ENCODE measurements at places on chromosomes 3 and 15. TPM values are rescaled to one million over a fixed set of nuclear protein-coding genes. Genes with fewer than 3 reads are reported as not detected.

- no peak for DNase-seq
Observed at GRCh38 chr3:46675426-46675825, 18.1 kb downstream of the ALS2CL start.

DNA sequence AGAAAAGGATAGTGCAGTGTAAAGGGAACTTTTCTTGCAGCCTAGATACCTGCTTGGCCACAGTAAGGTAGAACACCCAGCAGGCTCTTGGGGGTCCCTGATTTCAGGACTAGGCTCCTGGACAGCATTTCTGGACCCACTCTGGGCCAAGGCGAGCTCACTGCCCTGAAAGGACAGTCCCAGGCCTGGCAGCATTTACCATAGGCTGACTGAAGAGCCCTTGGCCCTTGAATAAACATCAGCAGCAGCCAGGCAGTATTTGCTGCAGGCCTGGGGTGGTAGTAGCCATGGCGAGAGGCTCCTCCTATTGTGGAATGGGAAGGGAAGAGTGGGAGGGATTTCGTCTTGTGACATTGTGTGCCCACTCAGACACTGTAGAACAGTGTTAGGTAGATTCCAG is 529.2 kb downstream of the TUSC7 start:
- no peak for DNase-seq

DNA sequence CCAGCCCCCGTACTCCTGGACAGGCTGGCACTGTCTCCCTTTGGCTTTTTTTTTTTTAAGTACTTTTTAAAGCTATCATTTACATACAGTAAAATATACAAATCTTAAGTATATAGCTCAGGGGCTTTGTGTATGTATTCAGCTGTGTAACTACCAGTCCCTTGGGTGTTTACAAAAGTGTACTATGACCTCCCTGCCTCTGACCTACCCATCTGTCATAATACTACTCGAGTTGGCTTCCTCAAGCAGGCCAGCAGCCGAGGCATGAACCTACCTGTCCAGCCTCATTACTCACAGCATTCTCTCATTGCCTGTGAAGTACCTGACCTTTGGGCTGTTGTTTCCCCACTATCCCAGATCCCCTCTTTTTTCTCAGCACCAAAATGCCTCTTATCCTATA is 33.2 kb downstream of the ABHD2 start:
- no peak for DNase-seq

DNA sequence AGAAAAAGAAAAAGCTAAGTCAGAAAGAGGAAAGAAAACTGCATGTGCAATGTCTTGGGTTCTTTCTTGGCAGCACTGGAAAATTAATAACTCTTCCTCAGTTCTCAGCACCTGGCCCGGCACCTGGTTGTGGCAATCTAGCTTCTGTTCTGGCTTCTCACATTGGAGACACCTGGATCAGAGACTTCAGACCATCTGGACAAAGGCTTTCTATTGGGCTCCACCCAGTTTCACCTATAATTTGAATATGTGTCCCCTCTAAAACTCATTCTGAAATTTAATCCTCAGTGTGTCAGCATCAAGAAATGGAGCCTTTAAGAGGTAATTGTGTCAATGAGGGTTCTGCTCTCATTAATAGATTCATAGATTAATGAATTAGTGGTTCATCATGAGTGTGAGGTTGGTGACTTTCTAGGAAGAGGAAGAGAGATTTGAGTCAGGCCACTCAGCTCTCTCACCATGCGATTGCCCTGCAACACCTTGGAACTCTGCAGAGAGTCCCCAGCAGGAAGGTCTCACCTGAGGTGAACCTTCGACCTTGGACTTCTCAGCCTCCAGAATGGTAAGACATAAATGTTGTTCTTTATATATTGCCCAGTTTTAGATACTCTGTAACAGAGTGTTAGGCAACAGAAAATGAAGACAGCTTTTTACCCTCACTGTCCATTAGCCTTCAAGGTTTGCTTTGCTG is 679.9 kb downstream of the NTRK3 start:
- DNase-seq: no peak

CLDN18 gene
- total RNA-seq: not detected

GOLGA6L4 gene
- 4.3 TPM for total RNA-seq

DNA sequence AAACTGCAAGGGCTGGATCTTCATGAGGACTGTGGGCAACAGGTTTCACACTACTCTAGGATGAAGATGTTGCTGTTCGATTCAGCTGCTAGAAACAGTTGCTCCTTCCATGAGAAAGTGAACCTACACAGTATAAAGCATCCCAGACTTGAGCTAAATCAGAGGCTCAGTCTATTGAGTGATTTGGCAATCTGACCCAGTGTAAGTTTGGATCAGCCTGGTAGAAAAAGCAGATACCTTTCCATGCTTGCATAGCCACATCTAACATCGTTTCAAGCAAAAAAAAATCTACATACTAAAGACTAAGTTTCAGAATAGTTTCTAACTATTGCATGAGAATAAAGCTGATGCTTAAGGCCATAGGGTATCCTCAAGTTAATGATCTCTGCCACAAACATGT is 4.6 kb downstream of the UQCC5 start:
- DNase-seq: no peak

DNA sequence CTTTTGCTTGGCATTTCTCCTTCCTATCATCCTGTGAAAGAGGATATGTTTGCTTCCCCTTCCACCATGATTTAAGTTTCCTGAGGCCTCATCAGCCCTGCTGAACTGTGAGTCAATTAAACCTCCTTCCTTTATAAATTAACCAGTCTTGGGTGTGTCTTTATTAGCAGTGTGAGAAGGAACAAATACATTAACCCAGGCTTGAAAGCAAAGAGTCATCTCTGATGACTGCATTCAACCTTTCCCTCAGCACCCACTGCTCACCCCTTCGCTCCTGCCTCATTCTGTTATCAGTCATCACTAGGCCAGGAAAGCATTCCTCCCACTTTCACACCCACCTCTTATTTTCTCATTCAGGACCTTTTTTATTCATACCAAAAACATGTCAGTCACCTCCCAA is 59.6 kb upstream of the CASR start:
- DNase-seq: no peak

DNA sequence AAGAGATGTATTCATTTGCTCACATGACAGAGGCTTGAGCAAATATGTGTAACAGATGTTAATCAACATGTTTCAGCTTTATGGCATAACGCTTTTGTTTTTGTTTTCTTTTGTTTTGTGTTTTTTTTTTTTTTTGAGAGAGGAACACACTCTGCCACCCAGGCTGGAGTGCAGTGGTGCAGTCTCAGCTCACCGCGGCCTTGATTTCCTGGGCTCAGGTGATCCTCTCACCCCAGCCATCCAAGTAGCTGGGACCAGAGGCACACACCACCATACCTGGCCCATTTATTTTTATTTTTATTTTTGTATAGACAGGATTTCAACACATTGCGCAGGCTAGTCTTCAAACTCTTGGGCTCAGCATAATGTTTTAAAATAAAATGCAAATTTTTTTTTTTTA is 1504.4 kb upstream of the CADM2 start:
- DNase-seq: no peak

DNA sequence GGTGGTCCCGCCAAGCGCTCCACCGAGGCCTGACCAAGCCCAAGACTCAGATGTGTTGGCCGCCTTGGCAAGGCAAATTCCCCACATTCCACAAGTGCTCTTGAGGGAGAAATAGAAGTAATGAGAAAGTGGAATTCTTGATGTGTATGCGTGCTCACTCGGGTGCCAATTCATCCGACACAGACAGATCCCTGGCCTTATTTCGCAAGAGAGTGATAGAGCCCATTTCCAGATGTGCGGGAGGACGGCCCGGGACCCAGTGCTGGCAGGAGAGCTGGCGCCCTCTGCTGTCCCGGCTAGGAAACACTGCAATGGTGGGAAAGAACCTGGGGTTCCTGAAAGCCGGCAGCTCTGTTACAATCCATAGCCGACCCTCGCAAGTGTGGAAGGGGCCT is 76.0 kb downstream of the HMG20A start:
- DNase-seq: peak; percentile 80

- no peak for DNase-seq
Observed at GRCh38 chr3:154089421-154090420, 31.5 kb upstream of the ARHGEF26 start.

GRCh38 chr3:71191031-71191482 is 392.5 kb downstream of the FOXP1 start:
- DNase-seq: no peak

- no peak for DNase-seq
Observed at GRCh38 chr3:128282380-128283196, 129.3 kb downstream of the EEFSEC start.

TMEM212 gene
- not detected for total RNA-seq

SLC24A5 gene
- not detected for total RNA-seq

DNA sequence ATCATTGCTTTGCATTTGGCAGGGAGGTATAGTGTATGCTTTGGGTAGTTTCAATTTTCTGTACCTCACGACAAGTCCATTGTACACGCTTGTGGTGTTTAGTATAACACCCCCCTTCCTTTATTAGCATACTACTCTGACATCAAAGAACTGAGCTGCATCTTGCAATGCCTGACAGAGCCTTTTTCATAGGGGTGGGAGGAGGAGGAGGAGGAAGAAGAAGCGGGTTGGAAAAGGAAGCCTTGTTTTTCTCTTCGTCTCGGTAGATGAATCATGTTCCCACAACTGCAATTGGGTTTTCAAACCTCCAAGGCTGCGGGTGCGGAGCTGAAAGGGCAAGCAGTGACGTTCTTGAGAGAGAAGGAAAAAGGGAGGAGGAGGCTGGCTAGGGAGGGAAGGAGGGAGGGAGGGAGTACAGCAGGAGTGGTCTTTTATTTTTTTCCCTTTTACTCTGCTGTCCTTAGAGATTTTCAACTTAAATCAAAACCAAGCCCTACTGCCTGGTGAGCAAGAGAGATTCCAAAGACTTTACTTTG is 175.7 kb downstream of the KLHL25 start:
- DNase-seq: no peak

DNA sequence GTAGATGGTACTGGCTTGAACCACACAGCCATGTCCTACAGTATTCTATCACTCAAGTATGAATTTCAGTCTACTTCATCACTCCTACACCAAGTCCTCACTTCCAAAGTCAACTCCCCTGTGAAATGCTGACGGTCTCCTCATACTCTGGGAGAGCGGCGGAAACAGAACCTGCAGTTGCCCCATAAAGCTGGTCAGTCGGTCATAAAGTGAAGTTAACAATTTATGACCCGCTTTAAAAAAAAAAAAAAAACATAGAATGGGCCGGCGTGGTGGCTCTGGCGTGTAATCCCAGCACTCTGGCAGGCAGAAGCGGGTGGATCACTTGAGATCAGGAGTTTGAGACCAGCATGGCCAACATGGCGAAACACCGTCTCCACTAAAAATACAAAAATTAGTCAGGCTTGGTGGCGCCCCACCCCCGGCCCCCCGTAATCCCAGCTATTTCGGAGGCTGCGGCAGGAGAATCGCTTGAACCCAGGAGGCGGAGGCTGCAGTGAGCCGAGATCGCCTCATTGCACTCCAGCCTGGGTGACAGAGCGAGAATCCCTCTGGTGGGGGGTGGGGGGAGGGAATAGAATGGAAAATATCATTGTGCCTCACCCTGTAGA is 2.1 kb downstream of the TRANK1 start:
- DNase-seq: no peak

CLDN16 gene
- total RNA-seq: 0.37 TPM

ADCY5 gene
- total RNA-seq: 86.8 TPM

DNA sequence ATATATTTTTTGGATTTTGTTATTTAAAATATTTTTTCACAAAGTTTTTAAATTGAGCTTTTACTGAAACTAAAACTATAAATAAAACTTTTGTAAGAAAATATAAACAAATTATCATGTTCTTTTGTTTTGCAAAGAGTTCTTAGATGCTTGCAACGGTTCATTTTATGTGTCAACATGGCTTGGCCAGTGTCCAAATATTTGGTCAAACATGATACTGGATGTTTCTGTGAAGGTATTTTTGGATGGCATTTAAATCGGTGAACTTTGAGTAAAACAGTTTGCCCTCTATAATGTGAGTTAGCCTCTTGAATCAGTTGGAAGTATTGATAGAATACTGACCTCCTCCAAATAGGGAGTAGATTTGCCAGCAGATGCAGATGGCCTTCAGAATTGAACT is 612.6 kb upstream of the NECTIN3 start:
- DNase-seq: no peak

GRCh38 chr3:49469037-49469935 is 781 bp upstream of the DAG1 start:
- peak; percentile 27 for DNase-seq

GUCA1C gene
- not detected for total RNA-seq

- DNase-seq: no peak
Observed at GRCh38 chr3:65338571-65338970, 650.8 kb upstream of the ADAMTS9 start.

- DNase-seq: peak; percentile 38
Observed at GRCh38 chr3:192957441-192958021, 39.9 kb upstream of the MB21D2 start.

DNA sequence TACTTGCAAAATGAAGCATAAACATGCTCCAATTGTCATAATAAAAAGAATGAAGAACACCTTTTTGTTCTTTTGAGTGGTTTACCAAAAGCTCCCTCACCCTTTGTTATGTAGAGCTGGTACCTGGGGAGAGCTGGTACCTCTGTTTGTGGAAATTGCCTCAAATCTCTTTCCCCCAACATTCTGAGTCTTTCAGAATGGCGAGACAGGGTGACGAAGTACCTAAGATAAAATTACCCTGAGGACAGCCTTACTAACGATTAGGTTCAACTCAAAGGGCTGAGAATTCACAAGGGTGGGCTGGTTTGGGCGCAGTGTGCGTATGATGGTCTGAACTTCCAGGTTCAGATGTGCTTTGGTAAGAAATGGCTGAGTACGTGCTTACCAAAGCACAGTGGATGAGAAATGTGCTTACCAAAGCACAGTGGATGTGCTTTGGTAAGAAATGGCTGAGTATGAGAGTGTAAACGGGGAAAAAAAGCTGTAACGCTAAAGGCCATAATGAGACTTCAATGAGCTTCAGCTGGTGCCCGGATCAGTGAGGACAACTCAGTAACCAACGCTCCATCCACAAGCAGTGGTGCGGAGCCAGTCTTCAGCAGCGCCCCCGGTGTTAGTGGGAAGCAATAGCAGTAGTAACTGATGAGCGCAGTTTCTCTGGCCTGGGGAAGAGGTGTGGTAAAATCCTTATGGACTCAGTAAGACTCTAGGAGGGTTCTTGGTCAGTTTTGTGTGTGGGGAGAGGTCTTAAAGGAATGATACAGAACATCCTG is 72.3 kb upstream of the LRIG1 start:
- no peak for DNase-seq

- DNase-seq: no peak
Observed at GRCh38 chr3:168197162-168197561, 101.4 kb upstream of the GOLIM4 start.

ACTC1 gene
- total RNA-seq: not detected
